Activated T-cell treated with anti-CD3 and anti-CD28 coated beads, Interleukin-2, amount 50 U/mL, for 72 hours (primary cell): ENCODE measurements at places on chromosomes 6 and 20. TPM values are rescaled to one million over a fixed set of nuclear protein-coding genes. Genes with fewer than 3 reads are reported as not detected.
A peak's percentile ranks its signal among the peaks of the same experiment; 100 is the strongest.

GRCh38 chr6:95658886-95659285 lies 81.6 kb downstream of the MANEA start:
- DNase-seq = no peak
- no peaks in the 10 kb centered on the region for H3K36me3 ChIP-seq
- no peak overlapping the region for H3K27ac ChIP-seq
- H3K4me3 ChIP-seq = no peak overlapping the region
- no peaks in the 10 kb centered on the region for H3K27me3 ChIP-seq

NUP153 gene
- total RNA-seq = 61.4 TPM

- no peaks in the 10 kb centered on the region for H3K27me3 ChIP-seq
- peaks cover 38% of the 10 kb centered on the region for H3K36me3 ChIP-seq
- peaks cover 36% of the 10 kb centered on the region for H3K4me1 ChIP-seq
- DNase-seq = no peak
Observed at GRCh38 chr20:37077009-37077408, 18.8 kb downstream of the RBL1 start.

DNA sequence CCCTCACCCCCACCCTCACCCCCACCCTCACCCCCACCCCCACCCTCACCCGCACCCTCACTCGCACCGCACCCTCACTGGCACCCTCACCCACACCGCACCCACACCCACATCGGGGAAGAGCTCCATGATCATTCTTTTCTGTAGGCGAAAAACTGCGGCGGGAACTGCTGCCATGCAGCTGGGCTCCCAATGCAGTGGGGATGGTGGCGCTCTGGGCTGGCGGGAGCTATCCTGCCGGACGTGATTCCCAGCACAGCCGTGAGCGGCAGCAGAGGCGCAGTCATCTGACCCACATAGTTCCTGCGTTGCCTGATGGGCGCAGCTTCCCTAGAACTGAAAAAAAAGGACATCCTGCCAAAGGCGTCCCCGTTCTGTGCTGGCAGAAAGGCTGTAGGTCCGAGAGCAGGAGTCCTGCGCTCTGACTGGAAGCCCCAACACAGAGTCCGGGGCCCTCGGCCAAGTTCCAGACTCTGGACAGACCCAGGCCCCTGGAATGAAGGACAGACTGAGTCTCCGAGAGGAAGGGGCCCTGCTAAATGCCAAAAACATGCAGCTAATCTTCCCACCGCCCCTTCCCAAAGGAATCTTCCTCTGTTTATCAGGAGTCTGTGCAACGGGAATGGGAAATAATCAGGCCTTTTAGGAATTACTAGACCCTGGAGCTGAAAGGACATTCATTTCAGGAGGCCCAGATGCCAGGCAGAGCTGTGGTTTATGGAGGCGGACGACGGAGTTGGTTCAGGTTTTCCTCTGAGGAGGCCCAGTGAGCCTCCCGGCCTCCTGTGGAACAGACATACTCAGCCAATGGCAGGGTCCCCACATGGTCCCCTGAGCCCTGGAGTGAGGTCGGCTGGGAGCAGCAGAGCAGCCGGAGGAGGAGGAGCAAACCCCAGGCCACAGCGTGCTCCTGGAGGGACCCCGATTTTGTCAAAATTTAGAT lies 14.1 kb upstream of the TCFL5 start:
- no peak for DNase-seq
- no peak overlapping the region for H3K27ac ChIP-seq
- H3K4me3 ChIP-seq = peak overlapping the region; percentile 42
- no peaks in the 10 kb centered on the region for H3K36me3 ChIP-seq

EYS gene
- total RNA-seq = not detected

- no peak overlapping the region for H3K27ac ChIP-seq
- no peaks in the 10 kb centered on the region for H3K27me3 ChIP-seq
- H3K36me3 ChIP-seq = no peaks in the 10 kb centered on the region
- no peak overlapping the region for H3K4me3 ChIP-seq
- H3K4me1 ChIP-seq = no peaks in the 10 kb centered on the region
- DNase-seq = no peak
Observed at GRCh38 chr20:42007251-42007650, 389.1 kb upstream of the CHD6 start.

DNA sequence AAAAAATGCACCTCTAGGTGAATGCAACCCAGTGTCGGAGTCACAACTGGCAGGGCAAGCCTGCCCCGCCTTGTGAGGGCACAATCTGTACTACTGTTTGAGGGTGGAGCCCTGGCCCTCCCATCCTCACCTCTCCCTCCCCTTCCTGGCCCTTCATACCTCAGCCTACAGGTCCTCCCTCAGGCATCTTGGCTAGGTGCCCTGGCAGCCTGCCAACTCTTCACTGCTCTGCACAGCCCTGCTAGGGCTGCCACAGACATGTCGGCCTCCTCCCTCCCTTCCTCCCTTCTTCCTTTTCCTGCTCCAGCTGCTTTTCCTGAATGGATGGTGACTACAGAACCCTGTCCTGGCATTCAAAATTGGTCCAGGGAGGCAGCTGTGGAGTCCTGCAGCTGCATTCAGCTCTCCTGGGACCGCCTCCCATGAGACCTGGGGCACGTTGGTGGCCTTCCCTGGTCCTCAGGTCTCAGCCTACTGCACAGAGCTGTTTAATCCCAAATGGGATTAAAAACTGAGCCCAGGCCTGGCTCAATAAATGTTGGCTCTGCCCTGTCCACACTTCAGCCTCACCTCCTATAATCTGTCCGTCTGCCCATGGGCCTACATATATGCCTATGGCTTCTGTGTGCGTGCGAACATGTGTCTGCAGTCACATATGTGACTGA lies 52.7 kb downstream of the CDH22 start:
- no peak overlapping the region for H3K27ac ChIP-seq
- H3K36me3 ChIP-seq = no peaks in the 10 kb centered on the region
- no peak overlapping the region for H3K4me3 ChIP-seq

GRCh38 chr6:110400208-110400607 lies 15.2 kb downstream of the DDO start:
- DNase-seq = no peak
- H3K27me3 ChIP-seq = peaks cover 7% of the 10 kb centered on the region
- no peaks in the 10 kb centered on the region for H3K4me1 ChIP-seq
- no peak overlapping the region for H3K4me3 ChIP-seq
- H3K27ac ChIP-seq = no peak overlapping the region

DNA sequence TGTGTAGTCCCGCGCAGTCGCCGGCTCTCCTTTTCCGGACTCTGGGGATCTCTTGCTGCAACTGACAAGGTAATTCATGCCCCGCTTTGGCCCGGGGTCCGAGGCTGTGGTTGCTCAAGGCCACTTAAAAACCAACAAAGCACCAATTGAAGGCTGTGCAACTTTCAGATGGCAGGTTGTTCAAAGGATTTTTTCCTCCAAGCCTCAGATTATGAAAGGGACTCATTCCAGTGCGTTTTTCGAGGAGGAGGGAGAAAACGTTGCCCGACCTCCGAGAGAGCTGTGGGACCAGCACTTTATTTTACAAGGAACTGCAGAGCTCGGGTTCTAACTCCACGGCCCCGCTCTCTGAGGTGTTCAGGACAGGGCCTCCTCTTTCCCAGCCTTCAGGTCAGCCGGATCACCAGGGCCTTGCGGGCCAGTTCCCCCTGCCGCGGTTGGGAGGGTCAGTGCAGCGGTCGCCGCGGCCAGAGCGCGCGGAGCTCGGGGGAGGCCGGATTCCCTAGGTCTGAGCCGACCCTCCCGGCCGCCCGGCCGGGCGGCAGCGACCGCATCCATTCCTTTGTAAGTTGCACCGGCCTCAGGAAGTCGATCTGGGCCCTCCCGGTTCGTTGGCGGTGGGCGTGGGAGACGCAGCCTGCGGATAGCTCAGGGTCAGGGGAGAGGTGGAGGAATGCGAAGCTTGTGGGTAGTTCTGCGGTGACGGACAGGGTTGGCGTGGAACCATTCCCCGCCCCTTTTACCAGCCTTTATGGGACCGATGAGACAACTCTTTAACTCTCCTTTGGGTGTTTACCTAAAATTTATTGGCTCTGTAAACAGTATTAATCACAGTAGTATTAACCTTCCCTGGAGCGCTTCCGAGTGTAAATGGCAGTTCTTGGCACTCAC lies 1.6 kb downstream of the UTRN start:
- H3K27ac ChIP-seq = no peak overlapping the region
- peaks cover 32% of the 10 kb centered on the region for H3K27me3 ChIP-seq
- DNase-seq = peak; percentile 6
- peak overlapping the region; percentile 94 for H3K4me3 ChIP-seq
- H3K36me3 ChIP-seq = no peaks in the 10 kb centered on the region

THBS2 gene
- total RNA-seq = not detected

GRCh38 chr6:128036808-128037570 lies 136.1 kb upstream of the THEMIS start:
- no peak for DNase-seq
- H3K36me3 ChIP-seq = no peaks in the 10 kb centered on the region
- no peaks in the 10 kb centered on the region for H3K27me3 ChIP-seq
- no peak overlapping the region for H3K27ac ChIP-seq
- no peak overlapping the region for H3K4me3 ChIP-seq
- peaks cover 5% of the 10 kb centered on the region for H3K4me1 ChIP-seq

DNA sequence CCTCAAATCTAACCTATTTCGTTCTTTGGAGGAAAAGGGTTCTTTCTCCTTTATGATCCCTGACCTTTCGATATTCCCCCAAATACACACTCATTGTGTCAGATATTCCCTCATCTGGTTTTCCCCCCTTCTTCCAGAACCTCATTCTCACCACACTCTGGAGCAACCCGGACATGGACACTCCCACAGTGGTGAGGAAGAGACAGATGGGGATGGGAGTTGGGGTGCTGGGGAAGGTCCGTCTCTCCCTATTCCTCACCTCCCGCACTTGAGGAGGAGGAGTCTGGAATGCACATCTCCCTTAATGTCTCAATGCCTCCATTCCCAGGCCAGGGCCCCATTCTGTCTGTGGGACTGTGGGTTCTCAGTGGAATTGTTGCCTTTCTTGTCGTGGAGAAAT lies 1.3 kb downstream of the SLC39A7 start:
- H3K4me1 ChIP-seq = peaks cover 83% of the 10 kb centered on the region
- peaks cover 28% of the 10 kb centered on the region for H3K36me3 ChIP-seq
- H3K4me3 ChIP-seq = peak overlapping the region; percentile 98
- no peaks in the 10 kb centered on the region for H3K27me3 ChIP-seq
- DNase-seq = no peak
- H3K27ac ChIP-seq = peak overlapping the region; percentile 83
